ENCODE measurements at places on chromosomes 7 and 10.

GRCh38 chr10:104907521-104907920, 266.4 kb downstream of the SORCS3 start:
- H3K36me3 ChIP-seq, result no peaks in the 10 kb centered on the region
- H3K27ac ChIP-seq, result no peak overlapping the region
- H3K4me1 ChIP-seq, result peaks cover 3% of the 10 kb centered on the region
- DNase-seq, result no peak

GRCh38 chr10:10526846-10527245, 490.8 kb upstream of the CELF2 start:
- no peak overlapping the region for H3K27ac ChIP-seq
- H3K36me3 ChIP-seq, result no peaks in the 10 kb centered on the region
- H3K4me1 ChIP-seq, result no peaks in the 10 kb centered on the region

GRCh38 chr10:47454008-47454779, 29.7 kb downstream of the ANXA8 start:
- H3K36me3 ChIP-seq, result no peaks in the 10 kb centered on the region
- peaks cover 18% of the 10 kb centered on the region for H3K27me3 ChIP-seq
- no peak overlapping the region for H3K27ac ChIP-seq
- no peak for DNase-seq
- H3K4me3 ChIP-seq, result no peak overlapping the region
- peaks cover under 1% of the 10 kb centered on the region for H3K4me1 ChIP-seq

DNA sequence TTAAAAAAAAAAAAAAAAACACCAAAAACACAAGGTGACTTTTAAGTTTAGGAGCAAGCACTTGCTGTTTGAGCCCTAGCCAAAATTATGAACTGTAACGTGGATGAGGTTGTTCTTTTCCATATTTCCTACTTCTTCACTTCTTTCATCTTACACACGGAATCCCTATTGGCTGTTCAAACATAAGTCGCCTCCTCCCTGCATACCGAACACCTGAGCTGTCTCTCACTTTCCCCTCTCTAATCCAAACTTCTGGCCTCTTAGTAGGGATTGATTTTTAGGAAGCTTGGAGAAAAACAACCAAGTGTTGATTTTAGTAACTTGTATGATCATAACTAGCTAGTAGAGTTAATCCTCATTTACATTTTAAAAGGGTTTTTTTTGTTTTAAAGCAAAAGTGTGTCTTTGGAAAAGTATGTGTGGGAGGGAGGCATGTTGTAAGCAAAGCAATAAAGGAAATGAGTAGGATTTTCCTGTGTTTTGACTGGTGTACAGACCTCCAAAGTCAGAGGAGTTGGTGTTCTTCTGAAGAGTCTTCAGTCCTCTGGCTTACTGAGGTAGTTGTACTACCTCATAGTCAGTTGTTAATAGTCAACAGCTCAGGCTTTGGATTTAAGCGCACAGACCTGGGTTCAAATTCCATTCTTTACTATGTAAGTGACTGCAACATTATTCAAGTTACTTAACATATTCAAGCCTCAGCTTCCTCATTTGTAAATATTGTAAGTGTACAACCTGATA, 39.3 kb downstream of the RABGEF1 start:
- H3K4me1 ChIP-seq, result peaks cover 15% of the 10 kb centered on the region
- DNase-seq, result no peak
- H3K27me3 ChIP-seq, result no peaks in the 10 kb centered on the region
- peaks cover 83% of the 10 kb centered on the region for H3K36me3 ChIP-seq
- no peak overlapping the region for H3K4me3 ChIP-seq

DNA sequence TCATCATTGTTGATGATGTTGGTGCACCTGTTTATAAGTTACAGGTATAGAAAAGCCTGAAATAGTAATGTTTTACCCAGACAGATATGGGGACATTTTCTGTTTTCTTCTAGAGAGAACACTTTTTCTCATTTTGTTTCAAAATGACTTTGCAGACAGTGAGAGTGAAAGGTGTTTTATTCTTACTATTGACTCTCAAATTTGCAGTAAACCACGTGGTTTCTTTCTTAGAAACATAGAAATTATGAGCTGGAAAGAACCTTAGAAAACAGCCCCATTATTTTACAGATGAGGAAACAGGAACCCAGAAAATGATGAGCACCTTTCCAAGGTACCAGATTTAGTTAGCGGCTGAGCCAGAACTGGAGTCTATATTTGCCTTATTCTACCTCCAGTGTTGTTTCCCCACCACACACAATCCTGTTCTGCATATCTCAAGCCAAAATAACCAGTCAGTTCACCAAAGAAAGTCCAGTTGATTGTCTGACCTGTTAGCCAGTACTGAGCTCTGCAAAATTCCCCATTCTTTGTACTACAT, 138.9 kb upstream of the AHR start:
- H3K27me3 ChIP-seq, result no peaks in the 10 kb centered on the region
- peak overlapping the region; percentile 93 for H3K27ac ChIP-seq
- H3K4me3 ChIP-seq, result peak overlapping the region; percentile 20

DNA sequence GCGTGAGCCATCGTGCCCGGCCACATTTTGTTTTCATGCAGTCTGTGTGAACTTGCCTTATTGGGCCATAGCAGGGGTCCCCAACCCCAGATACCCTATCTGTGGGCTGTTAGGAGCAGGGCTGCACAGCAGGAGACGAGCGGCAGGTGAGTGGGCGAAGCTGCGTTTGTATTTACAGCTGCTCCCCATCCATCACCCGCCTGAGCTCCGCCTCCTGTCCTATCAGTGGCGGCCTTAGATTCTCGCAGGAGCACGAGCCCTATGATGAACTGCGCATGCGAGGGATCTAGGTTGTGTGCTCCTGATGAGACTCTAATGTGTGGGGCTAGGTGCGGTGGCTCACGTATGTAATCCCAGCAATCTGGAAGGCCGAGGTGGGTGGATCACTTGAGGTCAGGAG, 293.9 kb downstream of the CAMK1D start:
- H3K27me3 ChIP-seq, result no peaks in the 10 kb centered on the region
- no peaks in the 10 kb centered on the region for H3K36me3 ChIP-seq
- peaks cover 24% of the 10 kb centered on the region for H3K4me1 ChIP-seq
- no peak for DNase-seq

GRCh38 chr7:158077151-158077840, 510.3 kb downstream of the PTPRN2 start:
- no peaks in the 10 kb centered on the region for H3K36me3 ChIP-seq
- no peak overlapping the region for H3K4me3 ChIP-seq
- no peaks in the 10 kb centered on the region for H3K4me1 ChIP-seq
- H3K27me3 ChIP-seq, result no peaks in the 10 kb centered on the region

DNA sequence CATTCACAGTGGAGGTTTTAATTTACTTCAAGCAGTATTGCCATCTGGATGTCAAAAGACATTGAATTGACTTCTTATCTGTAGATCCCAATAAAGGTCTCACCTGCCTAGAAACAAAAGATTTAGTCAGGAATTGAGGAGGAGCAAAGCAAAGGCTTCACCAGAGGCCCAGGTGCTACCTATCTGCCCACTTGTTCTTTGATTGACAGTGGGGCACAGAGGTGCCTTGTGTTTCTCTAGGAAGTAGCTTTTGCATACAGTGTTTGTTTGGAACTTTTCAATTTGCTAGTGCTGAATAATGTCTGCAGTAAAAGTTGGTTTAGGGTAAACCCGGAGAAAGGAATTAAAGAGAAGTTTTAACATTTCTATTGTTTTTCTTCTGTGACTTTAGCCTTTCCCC, 40.4 kb downstream of the AUTS2 start:
- H3K4me1 ChIP-seq, result no peaks in the 10 kb centered on the region
- DNase-seq, result no peak
- H3K4me3 ChIP-seq, result no peak overlapping the region
- no peaks in the 10 kb centered on the region for H3K36me3 ChIP-seq

GRCh38 chr10:11018855-11019631, 1.4 kb downstream of the CELF2 start:
- H3K36me3 ChIP-seq, result no peaks in the 10 kb centered on the region
- H3K27ac ChIP-seq, result peak overlapping the region; percentile 34
- H3K4me3 ChIP-seq, result peak overlapping the region; percentile 74

GRCh38 chr7:70505886-70506285, 626.1 kb upstream of the GALNT17 start:
- H3K4me3 ChIP-seq, result no peak overlapping the region
- no peaks in the 10 kb centered on the region for H3K27me3 ChIP-seq
- DNase-seq, result no peak
- H3K36me3 ChIP-seq, result no peaks in the 10 kb centered on the region
- no peaks in the 10 kb centered on the region for H3K4me1 ChIP-seq

- no peaks in the 10 kb centered on the region for H3K36me3 ChIP-seq
- H3K4me1 ChIP-seq, result no peaks in the 10 kb centered on the region
- no peak overlapping the region for H3K4me3 ChIP-seq
- DNase-seq, result no peak
- H3K27ac ChIP-seq, result no peak overlapping the region
- H3K27me3 ChIP-seq, result no peaks in the 10 kb centered on the region
Observed at GRCh38 chr7:53768186-53768585, 732.8 kb downstream of the POM121L12 start.

GRCh38 chr7:136877509-136877908, 9.1 kb downstream of the CHRM2 start:
- DNase-seq, result no peak
- no peaks in the 10 kb centered on the region for H3K36me3 ChIP-seq
- H3K27ac ChIP-seq, result no peak overlapping the region
- peaks cover 2% of the 10 kb centered on the region for H3K27me3 ChIP-seq

DNA sequence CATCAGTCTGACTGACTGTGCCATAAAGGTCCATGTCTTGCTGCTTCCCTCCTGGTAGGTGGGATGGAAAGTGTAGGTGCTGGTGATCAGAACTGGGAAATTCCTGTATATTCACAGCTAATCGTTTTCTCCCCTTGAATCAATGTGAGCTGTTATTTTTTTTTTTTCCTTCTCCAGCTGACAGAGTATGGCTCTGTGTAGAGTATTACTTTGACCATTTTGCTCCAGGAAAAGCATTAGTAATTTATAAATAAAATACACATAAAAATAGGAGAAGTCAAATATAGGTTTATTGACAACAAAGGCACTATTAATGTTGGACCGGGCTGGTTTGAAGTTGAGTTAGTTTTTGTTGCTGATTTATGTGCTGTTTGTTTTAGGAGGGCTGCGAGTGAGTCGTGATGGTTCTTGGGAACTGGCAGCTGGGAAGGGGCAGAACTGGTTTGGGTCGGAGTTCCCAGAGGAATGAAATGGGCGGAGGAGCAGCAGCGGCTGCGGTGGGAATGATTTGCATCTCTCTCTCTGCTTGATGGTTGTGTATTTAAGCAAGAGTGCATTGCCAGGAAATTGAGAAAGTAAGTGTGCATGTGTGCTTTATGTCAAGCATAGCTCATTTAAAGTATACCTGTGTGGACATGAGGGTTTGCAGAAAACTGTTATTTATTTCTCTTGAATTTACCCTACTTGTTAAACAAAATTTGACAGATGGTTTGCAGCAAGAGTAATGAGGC, 80.9 kb downstream of the LRMDA start:
- no peak overlapping the region for H3K4me3 ChIP-seq
- H3K27ac ChIP-seq, result no peak overlapping the region
- DNase-seq, result no peak

DNA sequence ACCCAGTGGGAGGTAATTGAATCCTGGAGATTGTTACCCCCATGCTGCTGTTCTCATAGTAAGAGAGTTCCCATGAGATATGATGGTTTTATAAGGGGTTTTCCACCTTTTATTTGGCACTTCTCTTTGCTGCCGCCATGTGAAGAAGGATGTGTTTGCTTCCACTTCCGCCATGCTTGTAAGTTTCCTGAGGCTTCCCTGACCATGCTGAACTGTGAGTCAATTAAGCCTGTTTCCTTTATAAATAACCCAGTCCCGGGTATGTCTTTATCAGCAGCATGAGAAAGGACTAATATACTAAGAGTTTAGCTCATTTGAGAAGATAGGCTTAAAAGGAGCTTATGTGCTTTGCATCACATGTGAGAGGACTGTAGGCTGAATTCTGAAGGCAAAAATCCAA, 29.3 kb downstream of the TMEM248 start:
- H3K27me3 ChIP-seq, result no peaks in the 10 kb centered on the region
- no peaks in the 10 kb centered on the region for H3K4me1 ChIP-seq
- no peak overlapping the region for H3K4me3 ChIP-seq
- H3K36me3 ChIP-seq, result peaks cover 85% of the 10 kb centered on the region
- H3K27ac ChIP-seq, result peak overlapping the region; percentile 24

DNA sequence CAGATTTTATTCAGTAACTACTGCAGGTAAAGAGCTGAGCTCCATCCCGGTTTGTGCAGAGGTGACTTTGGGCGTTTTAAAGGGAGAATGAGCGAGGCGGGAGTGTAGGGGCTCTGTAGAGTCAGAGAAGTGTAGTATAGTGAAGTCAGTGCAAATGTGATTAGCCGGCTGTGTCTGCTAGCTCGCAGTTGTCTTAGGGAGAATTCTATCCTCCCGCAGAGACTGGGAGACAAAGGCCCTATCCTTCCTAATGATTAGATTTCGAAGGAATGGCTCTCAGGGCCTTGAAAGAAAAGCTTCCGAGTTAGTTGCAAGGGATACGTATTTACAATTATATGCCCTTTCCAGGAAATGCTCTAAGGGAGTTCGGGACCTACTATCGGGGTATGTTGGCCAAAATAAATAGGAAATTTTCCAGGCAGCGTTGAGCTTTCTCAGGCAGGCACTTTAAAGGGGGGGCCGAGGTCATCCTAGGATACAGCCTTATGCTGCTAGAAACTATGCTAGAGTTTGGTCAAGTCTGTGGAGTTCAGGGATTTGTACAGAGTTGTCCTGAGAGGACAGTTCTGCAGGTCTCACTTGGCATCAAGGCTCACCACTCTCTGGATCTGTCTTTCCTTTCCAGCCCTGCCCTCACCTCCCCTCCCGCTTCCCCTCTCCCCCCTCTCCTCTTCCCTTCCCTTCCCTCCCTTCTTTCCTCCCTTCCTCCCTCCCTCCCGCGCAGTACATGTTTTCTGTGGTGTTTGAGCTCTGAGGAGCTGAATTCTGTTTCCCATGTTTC, 825 bp downstream of the MRPL32 start:
- peak overlapping the region; percentile 100 for H3K4me3 ChIP-seq
- no peaks in the 10 kb centered on the region for H3K27me3 ChIP-seq
- peak overlapping the region; percentile 100 for H3K27ac ChIP-seq
- peaks cover 64% of the 10 kb centered on the region for H3K4me1 ChIP-seq
- peaks cover 87% of the 10 kb centered on the region for H3K36me3 ChIP-seq

GRCh38 chr10:43396061-43396927, 12.7 kb downstream of the HNRNPF start:
- no peaks in the 10 kb centered on the region for H3K27me3 ChIP-seq
- peak overlapping the region; percentile 97 for H3K27ac ChIP-seq
- peak overlapping the region; percentile 99 for H3K4me3 ChIP-seq
- peak; percentile 87 for DNase-seq
- peaks cover 73% of the 10 kb centered on the region for H3K4me1 ChIP-seq
- peaks cover 95% of the 10 kb centered on the region for H3K36me3 ChIP-seq

GRCh38 chr7:155980841-155981240, 168.6 kb upstream of the SHH start:
- H3K36me3 ChIP-seq, result no peaks in the 10 kb centered on the region
- H3K27me3 ChIP-seq, result peaks cover 8% of the 10 kb centered on the region
- DNase-seq, result no peak
- no peak overlapping the region for H3K4me3 ChIP-seq
- no peaks in the 10 kb centered on the region for H3K4me1 ChIP-seq
- no peak overlapping the region for H3K27ac ChIP-seq

- H3K4me3 ChIP-seq, result no peak overlapping the region
- H3K27me3 ChIP-seq, result no peaks in the 10 kb centered on the region
- no peaks in the 10 kb centered on the region for H3K36me3 ChIP-seq
- DNase-seq, result no peak
Observed at GRCh38 chr10:76723844-76724243, 913.8 kb downstream of the KCNMA1 start.

Measured in activated T-cell treated with anti-CD3 and anti-CD28 coated beads, Interleukin-2, amount 50 U/mL, for 24 hours (primary cell).